Activated CD4-positive, alpha-beta T cell treated with anti-CD3 and anti-CD28 coated beads, Interleukin-2, amount 50 U/mL, for 16 hours (primary cell): ENCODE measurements at places on chromosomes 1 and 21.

DNA sequence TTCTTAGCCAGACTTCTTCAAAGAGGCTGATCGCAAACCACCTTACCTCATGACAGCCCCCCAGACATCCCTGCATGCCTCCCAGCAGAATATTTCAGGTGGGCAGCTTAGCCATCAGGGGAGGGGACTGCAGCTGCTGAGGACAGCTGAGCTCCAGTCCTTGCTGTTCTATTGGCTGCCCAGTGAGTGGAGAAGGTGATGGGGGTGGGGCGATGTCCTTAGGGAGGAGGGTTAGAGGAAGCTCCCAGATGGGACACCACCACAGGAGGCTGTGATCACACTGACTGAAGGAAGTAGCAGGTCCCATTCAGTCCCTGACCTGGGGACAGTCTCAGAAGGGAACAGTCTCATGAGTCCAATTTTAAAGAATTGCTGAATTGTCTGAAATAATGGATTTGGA is 38.3 kb downstream of the GJA5 start:
- no peak for DNase-seq

- DNase-seq = no peak
Observed at GRCh38 chr1:218705391-218705790, 360.3 kb downstream of the TGFB2 start.

DNA sequence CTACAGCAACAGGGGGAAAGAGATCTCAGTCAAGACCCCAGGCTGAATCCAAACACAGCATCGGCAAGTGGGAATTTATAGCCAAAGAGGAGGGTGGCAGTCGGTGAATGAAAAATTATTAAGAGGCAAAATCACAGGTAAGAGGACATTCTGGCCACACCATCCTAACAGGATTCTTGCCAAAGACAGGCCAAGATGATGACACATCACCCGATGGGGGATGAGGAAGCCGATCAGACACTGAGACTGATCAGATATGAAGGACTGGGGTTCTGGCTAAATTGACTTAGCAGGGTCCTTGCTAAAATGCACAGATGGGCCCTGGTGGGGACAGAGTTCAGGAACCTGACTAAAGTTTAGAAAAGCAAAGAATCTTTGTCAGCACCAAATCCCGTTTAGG is 402.2 kb downstream of the SMYD3 start:
- DNase-seq = no peak

DNA sequence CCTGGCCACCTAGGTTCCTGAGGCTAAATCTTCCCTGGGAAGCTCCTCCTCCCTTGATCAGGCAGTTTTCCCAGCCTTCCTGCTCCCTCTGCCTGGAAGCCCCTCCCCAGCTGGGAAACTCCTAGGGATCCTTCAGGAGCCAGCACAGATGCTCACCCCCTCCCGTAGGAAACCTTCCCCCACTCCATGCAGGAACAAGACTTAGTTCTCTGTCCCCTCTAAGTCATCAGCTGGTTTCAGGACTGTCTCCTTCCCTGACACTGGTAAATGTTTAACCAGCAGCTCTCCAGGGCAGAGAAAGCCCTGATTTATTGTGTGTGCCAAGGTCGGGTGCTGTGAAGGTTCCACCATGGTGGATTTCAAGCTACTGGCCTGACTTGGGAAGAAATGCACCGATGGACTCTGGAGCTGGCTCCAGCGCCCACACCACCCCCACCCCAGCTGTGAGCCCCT is 25.0 kb downstream of the TTC39A start:
- DNase-seq = no peak

- no peak for DNase-seq
Observed at GRCh38 chr1:115679141-115679611, 37.4 kb downstream of the VANGL1 start.

DNA sequence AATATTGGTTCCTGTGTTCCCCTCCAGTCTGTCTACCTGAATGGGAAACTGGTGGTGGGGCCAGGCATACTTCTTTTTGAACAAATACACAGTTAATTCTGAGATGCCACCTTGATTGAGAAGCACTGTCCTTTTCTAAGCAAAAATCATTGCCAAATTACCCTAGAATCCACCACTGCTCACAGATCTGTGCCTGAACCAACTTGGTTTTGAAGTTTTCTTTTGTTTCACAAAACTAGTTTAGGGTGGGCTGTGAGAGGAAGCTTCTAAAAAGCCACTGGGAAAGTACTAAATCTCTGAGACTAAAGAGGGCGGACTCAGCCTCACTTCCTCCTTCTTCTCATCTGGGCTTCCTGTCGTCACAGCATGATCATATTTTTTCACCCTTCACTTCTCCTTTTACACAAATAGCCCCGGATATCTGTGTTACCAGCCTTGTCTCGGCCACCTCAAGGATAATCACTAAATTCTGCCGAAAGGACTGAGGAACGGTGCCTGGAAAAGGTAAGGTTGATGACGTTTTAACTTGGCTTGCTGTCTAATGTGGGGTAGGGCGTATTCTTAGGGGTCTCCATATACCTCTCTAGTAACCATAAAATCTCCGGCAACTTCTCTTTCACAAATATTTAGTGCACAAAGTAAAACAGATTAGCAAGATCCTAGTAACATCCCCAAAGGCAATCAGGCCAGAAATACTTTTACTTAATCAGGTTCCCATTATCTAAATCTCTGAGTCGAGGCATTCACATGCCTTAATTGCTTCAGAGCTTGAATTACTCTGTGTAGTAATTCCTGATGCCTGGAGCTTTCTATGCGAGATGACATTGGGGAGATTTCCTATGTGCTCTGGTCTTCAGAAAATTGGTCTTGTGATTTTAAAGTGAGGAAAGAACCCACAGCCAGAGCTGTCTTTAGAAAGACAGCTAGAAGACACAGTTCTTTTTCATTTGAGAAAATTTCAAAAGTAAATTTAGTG is at the start of gene CD53:
CD53 (plus strand) TSS at position 404 of the 976 bp plus-strand sequence. CDS start 18,261 bp downstream, outside the sequence.
- peak; percentile 68 for DNase-seq

DNA sequence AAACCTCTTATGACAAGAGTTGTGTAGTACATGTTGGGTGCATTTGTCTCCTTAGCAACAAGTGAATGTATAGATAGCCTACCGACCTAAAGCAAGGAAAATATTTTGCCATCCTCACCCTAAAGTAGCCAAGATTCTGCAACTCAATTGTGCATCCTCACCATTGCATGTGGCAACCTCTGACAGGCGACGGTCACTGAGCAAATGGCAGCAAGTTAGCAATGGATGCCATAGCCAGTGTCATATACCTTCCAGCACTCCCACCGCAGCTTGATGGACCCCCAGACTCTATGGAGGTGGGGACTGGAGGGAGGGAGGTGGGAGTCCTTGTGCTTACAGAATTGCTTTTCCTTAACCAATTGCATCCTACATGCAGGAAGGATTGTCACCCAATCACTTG is 17.0 kb downstream of the PROX1 start:
- DNase-seq = no peak

DNA sequence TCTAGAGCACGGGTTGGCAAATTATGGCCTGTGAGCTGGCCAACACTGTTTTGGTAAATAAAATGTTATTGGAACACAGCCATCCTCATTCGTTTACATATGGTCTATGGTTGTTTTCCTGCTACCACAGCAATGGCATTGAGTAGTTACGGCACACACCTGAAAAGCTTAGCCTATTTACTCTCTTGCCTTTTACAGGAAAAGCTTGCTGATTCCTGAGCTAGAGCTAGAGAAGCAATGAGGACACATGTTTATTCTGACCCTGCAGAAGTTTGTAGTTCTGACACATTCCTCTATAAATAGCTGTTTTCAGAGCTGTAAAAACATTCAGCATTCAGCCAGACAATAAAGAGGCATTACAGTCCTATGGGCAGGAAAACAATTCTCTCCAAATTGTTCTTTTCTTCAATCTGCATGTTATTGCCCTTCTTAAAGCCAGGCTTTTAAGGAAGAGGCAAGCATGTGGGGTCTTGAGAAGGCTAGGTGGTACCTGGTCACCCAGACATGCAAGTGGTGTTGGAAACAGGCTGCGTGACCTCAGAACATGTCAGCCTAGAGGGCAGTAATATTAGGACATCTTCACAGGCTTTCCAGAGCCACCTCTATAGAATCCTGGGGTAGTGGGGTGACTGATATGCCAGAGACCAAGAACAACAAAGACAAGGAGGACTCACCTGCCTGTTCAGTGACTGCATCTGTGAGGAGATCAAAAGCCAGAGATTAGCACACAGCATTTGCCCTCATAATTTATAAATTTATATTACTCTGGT is 1.6 kb downstream of the FCRL2 start:
- DNase-seq = no peak

DNA sequence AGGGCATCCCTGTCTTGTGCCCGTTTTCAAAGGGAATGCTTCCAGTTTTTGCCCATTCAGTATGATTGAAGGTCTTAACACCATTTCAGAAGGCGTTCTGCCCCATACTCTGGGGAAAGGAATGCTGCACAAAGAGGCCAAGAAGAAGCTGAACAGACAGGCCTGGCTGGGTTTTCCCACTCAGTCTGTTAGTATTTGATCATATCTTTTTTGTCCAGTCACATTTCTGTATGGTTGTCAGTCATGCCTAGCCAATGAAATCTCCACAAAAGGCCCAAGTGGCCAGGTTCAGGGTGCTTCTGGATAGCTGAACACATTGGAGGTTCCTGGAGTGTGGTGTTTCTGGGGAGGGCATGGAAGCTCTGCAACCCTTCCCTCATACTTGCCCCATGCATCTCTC is 72.1 kb downstream of the NEK7 start:
- DNase-seq = no peak

- no peak for DNase-seq
Observed at GRCh38 chr1:202704601-202705000, 5.7 kb downstream of the SYT2 start.

DNA sequence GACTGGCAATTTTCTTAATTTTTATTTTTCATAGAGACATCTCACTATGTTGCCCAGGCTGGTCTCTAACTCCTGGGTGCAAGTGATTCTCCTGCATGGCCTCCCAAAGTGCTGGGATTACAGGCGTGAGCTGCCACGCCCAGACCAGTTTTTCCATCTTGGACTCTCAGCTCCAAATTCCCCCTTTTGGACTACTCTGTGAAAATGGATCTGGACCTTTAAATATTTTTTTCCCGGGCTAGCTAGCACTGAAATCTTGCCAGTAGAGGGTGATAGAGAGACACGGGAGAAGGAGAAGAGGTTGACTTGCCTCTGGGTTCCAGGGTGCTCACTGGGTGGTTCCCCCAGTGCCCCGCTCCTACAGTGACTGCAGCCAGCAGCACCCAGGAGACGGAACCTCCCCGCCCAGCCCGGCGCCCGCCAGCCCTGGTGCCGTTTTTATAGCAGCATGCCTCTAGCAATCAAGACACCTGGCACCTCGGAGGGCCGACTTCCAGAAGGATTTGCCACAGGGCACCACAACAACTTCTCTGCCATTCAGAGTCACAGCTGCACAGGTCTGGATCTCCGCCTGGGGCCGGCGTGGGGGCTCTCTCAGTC is 34.7 kb upstream of the SCCPDH start:
- DNase-seq = peak; percentile 72

GRCh38 chr1:19481826-19482398 is 3.4 kb downstream of the CAPZB start:
- DNase-seq = no peak

DNA sequence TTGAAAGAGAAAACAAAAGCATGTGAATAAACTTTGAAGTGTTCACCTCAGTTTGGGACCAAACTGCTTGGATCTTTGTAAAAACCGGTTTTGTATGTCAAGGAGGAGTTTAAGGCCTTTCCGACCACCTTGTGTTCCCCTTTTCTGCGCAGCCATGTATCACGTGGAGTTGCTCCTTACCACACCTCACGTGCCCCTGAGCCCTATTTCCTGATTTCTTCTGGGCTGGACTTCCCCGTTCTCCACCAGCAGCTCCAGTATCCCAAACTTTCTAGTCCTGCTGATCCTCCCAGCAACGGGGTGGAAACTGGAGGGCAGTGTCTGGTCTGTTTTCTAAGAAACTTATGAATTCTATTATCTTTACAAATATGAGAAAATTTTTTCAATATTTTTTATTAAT is 1.6 kb upstream of the SH3D21 start:
- no peak for DNase-seq

- no peak for DNase-seq
Observed at GRCh38 chr1:97385536-97386277, 535.1 kb downstream of the DPYD start.

- no peak for DNase-seq
Observed at GRCh38 chr1:185427264-185427663, 110.2 kb upstream of the IVNS1ABP start.

DNA sequence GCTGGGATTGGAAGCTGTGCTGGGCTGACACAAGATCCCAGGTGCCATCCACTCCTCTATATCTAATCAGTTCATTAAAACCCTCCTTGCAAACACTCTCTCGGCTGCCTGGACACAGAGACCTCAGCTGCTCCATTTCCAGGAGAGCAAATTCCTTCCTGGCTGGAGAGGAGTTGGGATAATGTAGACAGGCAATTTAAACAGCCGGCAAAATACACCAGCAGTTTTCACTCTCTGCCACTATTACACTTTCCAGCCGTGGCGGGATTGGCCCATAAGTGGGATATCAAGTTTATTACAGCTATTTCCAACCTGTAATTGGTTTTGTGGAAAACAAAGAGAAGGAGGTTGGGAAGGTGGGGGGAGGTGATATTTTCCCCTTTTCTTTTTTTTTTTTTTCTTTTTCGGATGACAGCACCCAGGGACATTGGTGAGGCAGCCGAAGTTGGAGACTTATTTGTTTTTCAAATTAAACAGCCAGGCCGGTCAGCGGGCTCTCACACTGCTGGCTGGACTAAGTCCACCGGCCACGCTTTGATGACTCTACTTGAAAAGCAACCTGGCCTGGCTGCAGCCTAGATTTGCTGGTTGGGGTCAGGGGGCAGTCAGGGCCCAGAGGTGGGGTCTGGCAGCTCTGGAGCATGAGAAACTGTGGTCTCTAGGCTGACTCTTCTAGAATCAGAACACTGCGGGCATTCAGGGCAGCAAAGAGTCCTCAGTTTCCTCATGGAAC is 177.4 kb downstream of the IGSF21 start:
- no peak for DNase-seq

DNA sequence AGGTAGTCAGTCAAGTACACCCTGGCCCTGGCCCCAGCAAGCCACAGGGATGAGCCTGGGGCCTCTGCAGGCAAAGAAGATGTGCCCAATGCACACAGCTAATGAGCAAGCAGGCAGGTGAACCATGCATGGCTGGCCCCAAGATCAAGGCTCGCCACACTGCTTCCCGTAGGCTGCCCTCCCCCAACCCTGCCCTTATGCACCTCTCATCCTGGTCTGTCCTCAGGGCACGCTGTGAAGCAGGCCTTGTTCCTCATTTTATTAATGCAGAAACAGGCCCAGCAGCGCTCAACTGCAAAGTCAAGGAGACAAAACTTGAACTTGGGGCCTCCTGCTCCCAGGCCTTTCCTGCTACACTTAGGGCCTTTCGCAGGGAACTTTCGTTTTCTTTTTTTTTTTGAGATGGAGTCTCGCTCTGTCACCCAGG is 35.6 kb upstream of the ID3 start:
- DNase-seq = no peak
